ENCODE measurements at places on chromosomes 13 and 19.
A peak's percentile ranks its signal among the peaks of the same experiment; 100 is the strongest.

DNA sequence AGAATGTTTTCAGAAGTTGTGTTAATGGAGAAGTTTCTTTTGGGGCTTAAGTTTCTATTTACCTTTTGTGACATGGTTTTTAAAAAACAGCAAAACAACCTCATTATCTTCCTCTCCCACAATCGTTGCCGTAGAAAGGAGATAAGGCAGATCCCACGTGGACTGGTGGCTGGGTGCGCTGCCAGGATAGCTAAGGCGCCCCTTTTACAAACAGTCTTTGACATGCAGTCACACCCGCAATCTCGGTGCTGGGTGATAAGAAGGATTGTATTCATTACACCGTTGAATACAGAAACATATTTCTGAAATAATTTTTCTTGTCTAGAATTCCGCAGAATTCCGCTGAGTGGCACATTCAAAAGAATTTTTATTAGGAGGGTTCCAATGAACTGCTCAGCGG is 271.1 kb downstream of the UQCRFS1 start:
- no peak for DNase-seq

GRCh38 chr13:97259798-97260714 is 37.9 kb downstream of the MBNL2 start:
- no peak for DNase-seq

DNA sequence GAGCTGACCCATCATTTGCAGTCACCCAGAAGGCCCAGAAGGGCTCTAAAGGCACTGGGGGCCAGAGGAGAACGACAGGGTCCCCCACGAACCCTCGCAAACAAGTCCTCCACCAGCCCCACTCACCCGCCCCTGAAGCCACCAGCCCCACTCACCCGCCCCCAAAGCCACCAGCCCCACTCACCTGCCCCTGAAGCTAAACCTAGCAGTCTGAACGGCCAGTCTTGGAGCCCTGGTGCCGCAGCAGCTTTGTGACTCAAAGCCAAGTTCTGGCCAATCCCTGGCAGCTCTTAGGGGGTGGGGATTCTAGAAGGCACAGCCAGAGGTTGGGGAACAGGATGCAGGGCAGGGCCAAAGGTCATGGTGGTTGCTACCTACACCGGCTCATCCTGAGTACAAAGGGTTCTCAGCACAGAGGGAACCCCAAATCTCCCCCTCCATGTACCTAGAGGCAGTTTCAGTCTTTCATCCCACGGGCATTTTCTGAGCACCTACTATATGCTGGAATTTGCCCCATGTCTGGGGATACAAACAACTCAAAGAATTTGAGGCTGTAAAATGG is at the start of gene IQCN:
Gene IQCN (minus strand): TSS at position 234 of the 562 bp plus-strand sequence. CDS start 4,974 bp downstream, outside the sequence.
- DNase-seq, result no peak

DNA sequence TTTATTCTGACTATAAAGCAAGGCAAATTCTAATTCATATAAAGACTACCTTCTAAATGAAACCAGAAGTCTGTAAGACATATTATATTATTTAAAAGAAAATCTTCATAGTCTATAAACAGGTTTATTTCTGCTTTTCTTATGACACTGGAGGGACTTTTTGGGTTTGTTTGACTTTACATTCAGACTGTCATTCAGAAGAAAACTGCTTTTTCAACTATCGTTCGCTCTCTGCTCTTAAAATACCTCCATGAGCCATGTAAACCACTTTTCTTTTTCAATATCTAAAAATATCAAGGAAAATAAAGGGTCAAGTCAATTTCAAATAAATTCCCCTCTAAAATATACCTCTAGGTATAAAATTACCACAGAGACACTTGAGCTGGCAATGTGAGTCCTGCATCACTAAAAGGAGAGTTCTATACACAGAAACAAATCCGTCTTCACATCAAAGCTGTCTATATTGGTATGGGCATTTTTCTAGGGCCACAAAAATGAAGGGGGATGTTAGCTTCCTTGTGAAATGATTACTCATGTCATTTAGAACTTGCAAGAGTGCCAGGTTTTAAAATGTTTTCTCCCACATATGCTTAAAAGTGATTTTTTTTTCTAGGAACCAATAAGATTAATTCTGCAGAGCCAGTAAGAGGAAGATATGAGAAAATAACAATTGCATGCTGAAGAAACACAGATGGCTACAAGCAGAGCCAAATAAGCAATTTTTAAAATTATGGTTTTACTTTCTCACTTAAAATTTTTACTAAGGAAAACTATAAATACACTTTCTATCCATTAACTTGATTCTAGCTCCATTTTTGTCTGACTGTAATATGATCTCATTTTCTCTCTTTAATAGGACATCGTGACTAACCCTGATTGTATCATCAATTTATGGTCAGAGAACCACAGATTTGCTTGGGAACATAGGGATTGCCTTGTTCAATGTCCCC is 181.8 kb downstream of the TBC1D4 start:
- no peak for DNase-seq

DNA sequence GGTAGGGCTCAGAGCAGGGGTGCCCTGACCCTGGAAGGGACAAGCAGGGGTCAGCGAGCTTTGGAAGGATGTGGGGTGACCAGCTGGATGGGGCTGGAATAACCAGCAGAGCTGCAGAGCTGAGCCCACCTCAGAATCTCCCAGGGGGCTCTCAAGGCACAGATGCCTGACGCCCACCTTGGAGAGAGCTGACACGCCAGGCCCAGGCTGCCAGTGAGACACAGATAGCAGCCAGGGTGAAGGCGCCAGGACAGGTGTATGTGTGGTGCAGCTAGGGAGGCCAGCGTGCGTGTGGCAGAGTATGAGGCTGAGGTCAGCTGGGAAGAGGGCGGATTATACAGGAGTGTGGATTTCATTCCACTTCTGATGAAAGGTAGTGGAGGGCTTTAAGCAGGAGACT is 8.9 kb downstream of the AP1M1 start:
- no peak for DNase-seq

- no peak for DNase-seq
Observed at GRCh38 chr13:20360041-20360491, 127.9 kb upstream of the GJB6 start.

GRCh38 chr13:78593652-78594455 is 9.5 kb downstream of the POU4F1 start:
- DNase-seq, result peak; percentile 61

- peak; percentile 38 for DNase-seq
Observed at GRCh38 chr19:18594096-18594823, 5.7 kb downstream of the REX1BD start.

- DNase-seq, result no peak
Observed at GRCh38 chr13:47112205-47112902, 215.5 kb upstream of the HTR2A start.

- no peak for DNase-seq
Observed at GRCh38 chr19:52142001-52142595, 2.4 kb upstream of the ZNF616 start.

GRCh38 chr19:5149932-5150901 is 181.3 kb downstream of the KDM4B start:
- no peak for DNase-seq

- DNase-seq, result no peak
Observed at GRCh38 chr13:76829572-76830327, 56.5 kb downstream of the KCTD12 start.

- DNase-seq, result peak; percentile 55
Observed at GRCh38 chr19:44824761-44825160, 15.9 kb downstream of the BCAM start.

- no peak for DNase-seq
Observed at GRCh38 chr19:24054044-24054935, 32.7 kb upstream of the ZNF254 start.

GRCh38 chr13:50990065-50990817 is 80.7 kb downstream of the RNASEH2B start:
- DNase-seq, result peak; percentile 81

- no peak for DNase-seq
Observed at GRCh38 chr19:8585894-8586750, 8.9 kb upstream of the MYO1F start.

GRCh38 chr13:85693889-85694511 is 105.2 kb downstream of the SLITRK6 start:
- no peak for DNase-seq

DNA sequence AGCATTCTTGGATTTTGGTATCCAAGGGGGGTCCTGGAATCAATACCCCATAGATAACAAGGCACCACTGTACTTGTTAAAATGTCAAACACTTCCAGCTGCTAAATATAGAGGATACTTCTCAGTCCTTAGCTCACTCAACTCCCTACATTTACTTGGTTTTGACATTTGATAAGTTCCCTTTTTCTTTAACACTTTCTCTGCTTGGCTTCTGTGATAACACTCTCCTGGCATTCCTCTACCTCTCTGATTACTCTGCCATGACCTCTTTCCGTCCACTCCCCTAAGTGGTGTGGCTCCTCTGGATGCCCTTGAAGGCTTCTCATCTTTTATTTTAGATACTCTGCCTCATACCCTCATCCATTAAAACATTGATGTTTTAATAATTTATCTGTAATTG is 65.2 kb downstream of the MICU2 start:
- DNase-seq, result no peak

- no peak for DNase-seq
Observed at GRCh38 chr19:46639358-46640182, 3.6 kb upstream of the GNG8 start.

- no peak for DNase-seq
Observed at GRCh38 chr19:6481541-6482342, at the start of gene DENND1C. Gene DENND1C (minus strand): TSS chr19:6481787. CDS start chr19:6481695, 92 bp downstream.

DNA sequence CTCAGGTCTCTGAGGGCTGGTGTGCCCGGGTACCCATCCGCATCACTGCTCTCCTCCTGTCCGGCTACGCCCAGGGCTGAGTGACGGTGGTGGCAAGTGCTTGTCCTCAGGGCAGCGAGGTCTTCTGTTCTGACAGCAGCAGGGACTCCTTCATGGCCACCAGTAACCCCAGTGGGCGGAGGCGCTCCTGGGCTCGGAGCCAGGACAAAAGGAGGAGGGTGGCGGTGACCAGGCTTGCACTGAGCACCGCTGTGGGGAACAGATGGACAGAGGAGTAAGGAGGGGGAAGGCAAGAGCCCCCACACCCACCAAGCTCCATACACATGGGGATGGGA is 5.8 kb downstream of the CD320 start:
- DNase-seq, result no peak

DNA sequence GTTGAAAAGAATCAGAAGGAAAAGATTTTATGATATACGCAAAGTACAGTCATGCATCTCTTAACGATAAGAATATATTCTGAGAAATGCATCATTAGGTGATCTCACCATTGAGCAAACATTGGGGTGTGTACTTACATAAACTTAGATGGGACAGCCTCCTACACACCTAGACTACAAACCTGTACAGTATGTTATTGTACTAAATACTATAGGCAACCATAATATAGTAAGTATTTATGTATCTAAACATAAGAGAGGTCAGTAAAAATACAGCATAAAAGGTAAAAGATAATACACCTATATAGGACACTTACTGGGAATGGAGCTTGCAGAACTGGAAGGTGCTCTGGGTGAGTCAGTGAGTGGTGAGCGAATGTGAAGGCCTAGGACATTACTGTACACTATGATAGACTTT is 254.6 kb downstream of the SPRY2 start:
- no peak for DNase-seq

DNA sequence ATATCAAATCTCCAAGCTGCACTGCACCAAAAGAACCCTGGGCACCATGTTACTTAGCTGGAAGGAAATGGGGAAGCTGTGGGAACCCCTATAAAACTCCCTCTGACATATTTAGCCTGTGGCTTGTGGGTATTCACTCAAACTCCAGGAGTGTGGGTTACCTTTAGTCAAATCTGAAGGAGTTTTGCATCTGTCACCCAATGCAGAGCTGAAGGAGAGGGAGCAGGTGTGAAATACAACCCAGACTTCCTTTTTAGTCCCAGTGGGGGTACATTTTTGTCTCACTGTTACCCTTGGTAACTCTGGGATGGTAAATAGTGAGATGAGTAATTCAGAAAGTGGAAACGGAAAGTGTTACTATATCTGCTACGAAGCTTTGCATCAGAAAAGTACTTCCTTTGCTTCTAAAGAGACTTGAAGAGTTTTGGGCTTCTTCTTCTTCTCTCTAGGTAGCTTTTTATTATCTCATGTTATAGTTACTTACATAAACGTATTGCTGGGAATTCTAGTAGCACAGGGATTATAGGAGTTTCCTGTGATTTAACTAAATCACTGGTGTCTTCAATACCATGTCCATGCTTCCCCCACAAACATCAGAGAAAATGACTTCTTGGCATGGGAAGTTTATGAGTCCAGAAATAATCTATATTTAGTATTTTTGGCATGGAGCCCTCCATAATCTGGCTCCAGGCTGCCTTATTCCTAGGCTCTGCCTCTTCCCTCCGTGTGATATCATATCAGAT is 105.9 kb downstream of the AKAP11 start:
- no peak for DNase-seq

GRCh38 chr19:4911786-4912672 is 2.7 kb downstream of the UHRF1 start:
- DNase-seq, result no peak

- no peak for DNase-seq
Observed at GRCh38 chr13:76086729-76087128, 450.6 kb downstream of the LMO7 start.

- DNase-seq, result peak; percentile 88
Observed at GRCh38 chr13:109720758-109721184, 65.6 kb downstream of the IRS2 start.

DNA sequence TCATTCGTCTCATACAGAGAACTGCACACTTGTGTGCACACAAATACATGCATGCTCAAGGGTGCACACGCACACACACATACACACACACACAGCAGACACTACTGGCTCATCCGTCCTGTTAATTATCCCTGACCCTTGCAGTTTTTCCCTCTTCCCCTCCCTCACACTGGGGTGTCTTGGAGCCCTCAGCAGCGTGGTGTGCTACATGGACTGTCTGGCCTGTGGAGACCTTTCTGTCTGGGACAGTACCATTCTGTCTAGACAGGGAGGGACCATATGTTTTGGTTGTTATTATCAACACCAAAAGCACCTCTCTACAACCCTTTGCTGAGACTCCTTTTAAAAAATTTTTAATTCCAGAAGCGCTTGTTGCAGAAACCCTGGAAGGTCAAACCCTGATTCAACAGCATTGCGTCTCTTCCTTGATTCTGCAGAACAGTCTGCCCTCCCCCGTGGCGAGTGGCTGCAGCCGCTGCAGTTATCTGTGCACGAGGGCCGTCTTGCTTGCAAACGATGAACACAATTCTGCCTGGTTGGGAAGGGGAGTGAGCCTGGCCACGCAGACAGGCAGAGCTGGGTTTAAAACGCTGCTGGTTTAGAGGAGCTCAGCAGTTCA is 374.0 kb downstream of the IRS2 start:
- peak; percentile 69 for DNase-seq

DNA sequence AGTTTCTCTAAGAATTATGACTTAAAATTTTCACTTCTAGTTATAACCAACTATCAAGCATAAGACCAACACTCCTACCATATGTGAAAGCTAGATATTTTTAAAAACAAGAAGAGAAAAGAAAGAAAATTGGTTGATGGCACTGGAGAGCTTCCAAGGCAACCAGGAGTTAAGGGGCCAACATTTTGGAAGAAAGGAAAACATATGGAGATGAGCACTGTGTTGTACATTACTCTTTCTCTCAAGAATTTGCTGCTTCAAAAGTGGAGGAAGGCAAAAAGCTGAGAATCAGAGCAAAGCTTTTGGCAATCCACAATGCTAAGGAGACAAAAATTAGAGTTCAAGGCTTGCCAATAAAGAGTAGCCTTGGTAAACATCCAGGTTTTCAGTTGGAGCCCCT is 446.2 kb downstream of the ITGBL1 start:
- DNase-seq, result no peak
